ENCODE measurements at places on chromosomes 2 and 18.

- DNase-seq = no peak
Observed at GRCh38 chr2:167135706-167136105, 247.4 kb downstream of the XIRP2 start.

- no peak for DNase-seq
Observed at GRCh38 chr2:64841461-64841860, 147.7 kb upstream of the SLC1A4 start.

- DNase-seq = no peak
Observed at GRCh38 chr2:142598846-142599245, 278.6 kb upstream of the KYNU start.

DNA sequence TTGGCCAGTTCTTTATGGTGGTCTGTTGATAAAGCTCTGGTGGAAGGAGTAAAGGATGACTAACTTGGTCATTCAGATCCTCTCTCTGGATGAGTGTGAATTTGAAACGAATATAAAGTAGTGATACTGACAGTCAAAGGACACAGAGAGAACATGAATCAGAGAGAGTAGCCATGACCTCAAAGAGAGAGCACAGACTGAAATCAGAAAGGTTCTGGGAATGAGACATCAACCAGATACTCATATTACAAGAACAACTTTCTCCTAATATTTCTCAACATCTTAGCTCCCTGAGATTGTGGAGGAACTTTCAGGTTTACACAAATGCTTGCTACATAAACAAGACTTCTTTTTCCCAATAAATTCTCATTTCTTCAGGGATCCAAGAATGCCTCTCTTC, 849.1 kb upstream of the CHAC2 start:
- no peak for DNase-seq

DNA sequence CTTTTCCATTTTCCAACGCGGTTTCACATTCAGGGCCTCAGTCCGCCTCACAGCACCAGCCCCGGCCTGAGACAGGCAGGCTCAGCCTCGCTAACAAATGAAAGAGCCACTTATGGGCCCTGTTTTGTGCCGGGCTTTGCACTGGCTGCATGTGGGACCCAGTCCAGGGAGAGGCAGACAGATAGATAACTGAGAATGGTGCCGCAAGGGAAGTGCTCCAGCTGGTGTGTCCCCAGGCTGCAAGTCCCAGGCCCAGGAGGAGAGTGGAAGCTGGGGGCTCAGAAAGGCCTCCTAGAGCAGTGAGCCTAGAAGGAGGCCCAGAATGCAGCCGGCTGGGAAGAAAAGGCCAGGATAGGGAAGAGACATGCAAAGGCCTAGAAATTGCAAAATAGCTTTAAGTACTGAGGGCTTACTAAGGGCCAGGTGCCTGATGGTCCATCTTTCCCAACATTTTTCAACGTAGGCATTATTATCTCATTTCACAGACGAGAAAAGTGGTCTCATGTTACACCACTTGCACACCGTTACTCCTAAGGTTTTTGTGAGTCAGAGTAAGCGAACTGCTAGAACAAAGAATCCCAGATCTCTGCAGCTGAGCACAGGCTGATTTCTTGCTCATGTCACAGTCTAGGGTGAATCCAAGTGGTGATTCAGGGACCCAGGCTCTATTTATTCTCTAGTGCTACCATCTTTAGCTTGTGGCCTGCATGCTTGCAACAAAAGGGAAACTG, 26.0 kb downstream of the ADRA2B start:
- DNase-seq = no peak

GRCh38 chr2:173978447-173978846, 13.3 kb upstream of the SP3 start:
- DNase-seq = no peak

DNA sequence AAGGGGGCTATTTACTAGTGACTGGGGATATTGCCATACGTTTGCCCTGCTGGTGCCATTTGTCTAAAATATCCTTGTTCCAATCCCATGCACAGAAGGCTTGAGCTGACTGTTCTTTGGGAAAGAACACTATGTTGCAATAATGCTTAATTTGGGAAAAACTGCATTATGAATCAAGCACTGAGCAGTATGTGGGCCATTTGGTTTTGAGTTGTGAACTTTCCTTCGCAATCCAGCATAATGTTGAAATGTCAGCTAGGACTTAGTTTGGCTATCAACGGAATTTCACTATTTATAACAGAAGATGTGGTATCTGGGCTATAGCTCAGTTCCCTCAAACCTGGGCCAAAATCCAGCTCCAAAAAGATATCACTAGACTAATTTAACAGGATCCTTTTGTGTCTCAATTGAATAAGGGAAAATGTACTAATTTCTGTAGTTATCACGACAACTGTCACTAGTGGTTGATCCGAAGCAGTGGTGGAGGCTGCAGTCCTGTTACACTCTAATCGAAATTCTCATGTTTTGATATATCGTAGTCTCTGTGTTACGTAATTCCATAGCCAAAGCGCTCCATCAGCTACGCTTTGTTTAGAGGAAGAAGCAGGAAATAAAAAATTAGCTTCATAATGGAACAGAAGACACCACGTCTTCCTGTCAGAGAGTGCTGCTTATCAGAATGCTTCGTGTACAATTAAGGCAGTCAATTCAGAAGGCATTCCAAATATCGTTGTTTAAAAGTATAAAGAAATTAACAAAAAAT, 686.8 kb upstream of the SALL3 start:
- DNase-seq = no peak

GRCh38 chr2:204931562-204931961, 386.3 kb downstream of the PARD3B start:
- DNase-seq = no peak

GRCh38 chr2:125710561-125710960, 945.4 kb upstream of the GYPC start:
- DNase-seq = no peak

GRCh38 chr18:21820811-21821143, 80.2 kb downstream of the MIB1 start:
- DNase-seq = no peak

DNA sequence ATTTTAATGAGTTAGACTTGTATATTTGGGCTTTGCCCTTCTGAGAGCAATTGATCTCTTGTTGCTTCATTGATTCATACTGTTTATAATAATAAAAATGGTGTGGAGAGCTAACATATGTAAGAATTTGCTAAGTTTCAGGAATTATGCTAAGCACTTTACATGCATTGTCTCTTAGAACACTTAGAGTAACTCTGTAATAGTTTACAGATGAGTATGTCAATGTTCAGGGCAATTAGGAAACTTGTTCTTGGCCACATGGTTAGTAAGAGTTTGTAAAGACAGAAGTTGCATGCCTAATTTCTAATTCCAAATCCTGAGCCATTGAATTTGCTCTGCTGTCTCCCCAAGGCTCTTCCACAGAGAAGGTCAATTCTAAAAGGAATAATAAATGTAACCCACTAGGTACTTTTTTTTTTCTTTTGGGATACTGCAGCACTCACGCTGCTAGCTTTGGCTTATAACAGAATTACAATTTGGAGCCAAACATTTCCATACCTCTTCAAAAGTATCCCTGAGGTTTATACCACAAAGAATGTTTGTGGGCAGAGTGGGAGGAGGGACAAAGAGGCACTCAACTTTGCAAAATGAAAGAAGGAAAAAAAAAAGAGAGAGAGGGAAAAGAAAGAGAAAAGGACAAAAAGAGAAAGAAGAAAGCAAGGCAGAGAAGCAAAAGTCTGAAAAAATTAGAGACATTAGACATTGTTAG, 232.4 kb downstream of the CALCRL start:
- no peak for DNase-seq

GRCh38 chr2:231781798-231782726, 980 bp upstream of the PDE6D start:
- DNase-seq = no peak

DNA sequence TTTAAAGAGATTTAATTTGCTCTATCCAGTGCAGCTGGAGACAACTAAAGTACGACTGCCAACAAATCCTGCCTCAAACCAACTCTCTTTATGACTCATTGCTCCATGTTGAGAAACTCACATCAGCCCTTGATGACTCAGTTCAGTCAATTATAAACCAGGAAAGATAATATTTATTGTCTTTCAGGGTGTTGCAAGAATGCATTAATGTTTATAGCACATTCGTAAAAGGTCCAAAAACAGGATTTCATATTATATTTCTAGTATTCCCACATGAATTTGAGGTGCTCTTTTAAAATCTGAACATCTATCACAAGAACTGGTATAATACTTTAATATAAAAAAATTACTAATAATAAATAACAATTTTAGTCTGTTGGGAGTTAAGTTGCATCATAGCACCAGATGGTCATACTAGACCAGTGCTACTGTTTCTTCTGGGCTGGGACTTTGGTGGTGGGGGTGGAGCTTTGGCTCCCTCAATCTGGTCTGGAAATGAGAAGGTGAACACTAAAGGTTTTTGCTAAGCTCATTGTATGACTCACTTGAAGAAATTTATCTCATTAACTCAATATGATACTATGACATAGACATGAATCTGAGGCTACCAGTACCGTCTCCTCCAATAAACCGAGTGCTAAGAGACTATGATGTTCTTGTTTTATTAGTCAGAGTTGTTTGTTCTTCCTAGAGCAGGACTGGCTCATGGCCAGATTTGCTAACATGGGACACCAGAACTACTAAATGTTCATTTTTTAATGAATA, 26.6 kb upstream of the MAP3K20 start:
- DNase-seq = no peak

GRCh38 chr2:197273485-197273884, 37.1 kb downstream of the ANKRD44 start:
- no peak for DNase-seq

DNA sequence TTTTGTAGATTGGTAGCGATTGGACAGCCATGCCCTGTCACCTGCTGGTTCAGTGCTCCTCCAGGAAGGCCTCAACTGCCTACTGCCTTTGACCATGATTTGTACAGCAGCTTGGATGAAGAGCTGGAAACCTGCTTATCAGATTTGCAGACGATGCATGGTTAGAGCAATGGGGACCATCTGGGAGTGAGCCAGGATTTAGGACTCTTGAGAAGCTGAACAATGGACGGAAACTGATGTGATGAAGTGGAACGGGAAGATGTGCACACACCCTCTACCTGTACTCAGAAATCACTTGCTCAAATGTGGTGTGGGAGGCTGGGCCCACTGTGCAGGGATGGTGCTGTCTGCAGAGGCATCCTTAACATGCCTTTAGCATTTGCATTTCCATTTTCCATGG, 57.2 kb downstream of the NCK2 start:
- DNase-seq = no peak

DNA sequence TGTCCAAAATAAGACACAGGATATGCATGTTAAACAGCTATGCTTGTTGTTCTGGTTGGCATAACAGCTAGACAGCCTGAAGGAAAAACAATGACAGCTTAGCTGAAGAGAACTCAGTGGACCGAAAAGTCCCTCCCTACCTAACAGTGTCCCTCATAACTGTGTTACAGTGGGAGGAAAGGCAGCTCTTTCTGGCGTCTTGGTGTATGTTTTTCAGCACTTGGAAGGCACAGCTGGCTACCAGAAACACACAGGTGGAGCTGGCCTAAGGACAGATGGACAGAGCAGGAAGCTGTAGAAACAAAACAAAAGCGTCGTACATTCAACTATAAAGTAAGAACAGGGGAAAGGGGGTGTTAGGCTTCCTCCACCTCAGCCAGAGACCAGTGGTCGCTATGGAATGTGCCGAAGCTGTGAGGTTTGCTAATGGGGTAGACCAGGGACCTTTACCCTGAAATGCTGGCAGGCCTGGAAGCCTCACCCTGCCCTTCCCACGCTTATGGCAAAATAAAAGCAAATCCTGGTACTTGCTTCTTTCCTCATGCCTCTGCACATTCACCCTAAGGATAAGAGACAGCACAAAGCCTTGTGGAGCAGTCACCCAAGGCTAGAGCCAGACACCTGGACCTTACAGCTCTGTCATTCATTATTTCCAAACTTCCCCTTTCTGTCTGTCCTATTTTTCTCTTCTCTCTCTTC, 103.5 kb upstream of the TRIB2 start:
- no peak for DNase-seq

GRCh38 chr2:160043265-160043664, 19.1 kb downstream of the PLA2R1 start:
- no peak for DNase-seq

DNA sequence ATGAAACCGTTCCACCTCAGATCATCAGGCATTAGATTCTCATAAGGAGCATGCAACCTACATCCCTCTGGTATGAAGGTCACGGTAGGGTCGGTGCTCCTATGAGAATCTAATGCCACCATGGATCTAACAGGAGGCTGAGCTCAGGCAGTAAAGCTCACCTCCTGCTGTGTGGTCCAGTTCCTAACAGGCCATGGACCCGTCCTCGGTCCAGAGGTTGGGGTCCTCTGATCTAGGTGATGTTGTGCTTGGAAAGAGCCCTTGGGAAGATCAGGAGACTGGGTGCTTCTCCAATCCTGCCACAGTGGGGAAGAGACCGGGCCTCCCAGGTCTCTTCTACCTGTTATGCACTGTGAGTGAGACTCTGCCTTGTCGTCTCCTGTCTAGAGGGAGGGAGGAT, 104.6 kb downstream of the ACKR3 start:
- DNase-seq = no peak

DNA sequence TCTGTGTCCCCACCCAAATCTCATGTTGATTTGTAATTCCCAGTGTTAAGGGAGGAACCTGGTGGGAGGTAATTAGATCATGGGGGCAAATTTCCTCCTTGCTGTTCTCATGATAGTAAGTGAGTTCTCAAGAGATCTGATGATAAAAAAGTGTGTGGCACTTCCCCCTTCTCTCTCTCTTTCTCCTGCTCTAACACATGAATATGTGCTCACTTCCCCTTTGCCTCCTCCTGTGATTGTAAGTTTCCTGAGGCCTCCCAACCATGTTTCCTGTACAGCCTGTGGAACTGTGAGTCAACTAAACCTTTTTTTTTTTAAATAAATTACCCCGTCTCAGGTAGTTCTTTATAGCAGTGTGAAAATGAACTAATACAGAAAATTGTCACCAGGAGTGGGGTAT, 380.0 kb downstream of the MEIS1 start:
- DNase-seq = no peak

- no peak for DNase-seq
Observed at GRCh38 chr18:11258039-11258610, 108.8 kb upstream of the PIEZO2 start.

GRCh38 chr2:142974288-142975024, 97.0 kb downstream of the KYNU start:
- no peak for DNase-seq

- no peak for DNase-seq
Observed at GRCh38 chr2:84257831-84258230, 201.2 kb downstream of the SUCLG1 start.

- no peak for DNase-seq
Observed at GRCh38 chr2:178258916-178259315, 64.6 kb downstream of the OSBPL6 start.
